ENCODE measurements at places on chromosomes 6 and 20. TPM values are rescaled to one million over a fixed set of nuclear protein-coding genes. Genes with fewer than 3 reads are reported as not detected.

The RTN4IP1 gene
- 8.6 TPM for total RNA-seq

The PHACTR1 gene
- not detected for total RNA-seq

The MUCL3 gene
- total RNA-seq = not detected

DNA sequence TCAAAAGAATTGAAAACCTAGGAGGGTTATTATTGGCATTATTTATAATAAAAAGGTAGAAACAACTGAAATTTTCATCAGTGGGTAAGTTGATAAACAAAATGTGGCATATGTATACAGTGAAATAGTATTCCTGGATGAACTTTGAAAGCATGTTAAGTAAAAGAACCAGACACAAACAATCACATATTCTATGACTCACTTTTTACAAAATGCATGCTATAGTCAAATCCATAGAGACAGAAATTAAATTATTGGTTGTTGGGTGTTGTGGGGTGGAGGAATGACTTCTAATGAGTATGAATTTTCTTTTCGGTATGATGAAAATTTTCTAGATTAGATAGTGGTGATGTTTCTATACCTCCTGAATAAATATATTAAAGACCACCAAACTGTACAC, 94.6 kb downstream of the LRRC1 start:
- DNase-seq = no peak

DNA sequence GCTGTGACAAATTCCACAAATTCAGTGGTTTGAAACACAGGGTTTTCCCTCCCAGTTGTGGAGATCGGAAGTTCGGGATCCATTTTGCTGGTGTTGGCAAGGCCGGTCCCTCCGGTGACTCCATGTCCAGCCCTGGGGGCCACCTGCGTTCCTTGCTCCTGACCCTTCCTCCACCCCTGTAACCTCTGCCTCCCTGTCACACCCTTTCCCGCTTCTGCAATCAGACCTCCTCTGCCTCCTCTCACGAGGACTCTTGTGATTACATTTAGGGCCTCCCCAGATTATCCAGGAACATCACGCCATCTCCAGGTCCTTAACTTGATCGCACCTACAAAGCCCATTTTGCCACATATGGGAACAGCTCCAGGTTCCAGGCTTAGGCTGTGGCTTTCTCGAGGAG, 12.5 kb downstream of the RPS6KA2 start:
- no peak for DNase-seq

- DNase-seq = peak; percentile 17
Measured at GRCh38 chr6:117624869-117625481, 22.7 kb upstream of the GOPC start.

- DNase-seq = no peak
Measured at GRCh38 chr6:52356017-52356416, 5.9 kb upstream of the PAQR8 start.

GRCh38 chr20:834151-834746, 734 bp downstream of the FAM110A start:
- peak; percentile 13 for DNase-seq

DNA sequence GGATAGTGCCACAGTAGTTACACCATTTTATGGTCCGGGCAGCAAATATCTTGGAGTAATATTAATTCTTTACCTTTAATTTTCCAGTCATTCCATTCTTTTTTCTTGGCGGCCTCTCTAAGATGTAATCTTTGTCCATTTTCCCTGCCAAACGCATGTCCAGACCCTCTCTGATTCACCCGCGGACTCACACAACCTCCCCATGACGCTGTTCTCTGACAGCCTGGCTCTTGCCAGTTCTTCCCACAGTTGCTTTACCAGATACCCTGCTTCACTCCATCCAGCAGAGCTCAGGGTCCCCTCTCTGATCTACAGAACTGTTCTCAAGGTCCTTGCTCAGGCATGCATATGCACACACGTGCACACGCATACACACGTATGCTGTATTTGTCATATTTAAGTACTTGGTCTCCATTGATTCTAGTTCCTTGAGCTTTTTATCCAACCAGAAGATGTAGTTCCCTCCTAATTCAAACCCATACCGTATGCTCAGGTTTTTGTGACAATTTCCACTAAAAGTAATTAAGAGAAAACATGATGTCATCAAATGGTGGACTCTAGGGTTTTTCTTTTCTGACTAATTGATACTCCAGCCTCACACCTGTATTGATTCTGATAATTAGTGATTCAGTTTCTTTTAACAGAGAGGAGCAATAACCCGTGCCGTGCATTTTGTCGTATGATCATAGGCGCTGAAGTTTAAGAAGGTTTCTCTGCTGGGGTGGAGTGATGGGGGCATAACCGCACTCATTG, 10.0 kb downstream of the BPHL start:
- no peak for DNase-seq

- DNase-seq = no peak
Measured at GRCh38 chr20:12750221-12750620, 258.6 kb upstream of the SPTLC3 start.

The MTFR2 gene
- total RNA-seq = 6.2 TPM

- peak; percentile 3 for DNase-seq
Measured at GRCh38 chr6:143097224-143097795, 36.6 kb downstream of the AIG1 start.

- no peak for DNase-seq
Measured at GRCh38 chr6:56628105-56628504, 14.6 kb downstream of the DST start.

- no peak for DNase-seq
Measured at GRCh38 chr6:98975421-98975820, 27.7 kb upstream of the FBXL4 start.

The WFDC10B gene
- total RNA-seq = not detected

DNA sequence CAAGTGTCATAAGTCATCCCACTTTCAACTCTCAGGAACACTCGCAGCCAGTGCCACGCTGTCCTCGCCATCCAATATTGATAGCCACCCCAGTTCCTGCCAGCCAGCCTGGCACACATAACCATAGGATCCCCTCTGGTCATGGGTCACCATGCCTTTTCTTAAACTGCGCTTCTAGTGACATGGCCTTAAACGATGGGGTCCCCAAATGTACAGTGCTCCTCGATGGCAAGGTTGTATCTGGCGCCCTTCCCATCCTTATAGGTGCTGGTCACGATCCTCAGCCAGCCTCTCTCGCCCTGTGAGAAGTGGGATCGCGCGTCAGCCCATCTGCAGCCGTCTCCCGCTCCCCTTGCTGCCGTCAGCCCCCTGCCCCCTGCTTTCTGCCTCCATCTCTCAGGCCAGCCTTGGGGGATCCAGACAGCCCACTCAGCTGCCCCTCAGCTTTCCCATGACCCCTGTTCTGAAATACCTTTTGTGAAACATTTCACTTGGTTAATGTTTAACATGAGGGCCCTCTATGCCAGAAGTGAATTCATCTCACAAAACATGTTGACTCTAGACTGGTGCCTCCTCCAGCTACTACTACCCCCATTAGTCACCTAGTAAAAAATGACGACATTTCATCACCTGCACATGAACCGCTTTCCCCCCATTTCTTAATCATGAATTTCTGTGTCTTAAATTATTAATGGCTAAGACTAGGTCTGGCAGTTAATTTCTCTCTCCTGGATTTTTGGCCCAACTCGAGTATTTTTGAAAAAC, 11.4 kb downstream of the CTSZ start:
- peak; percentile 43 for DNase-seq

DNA sequence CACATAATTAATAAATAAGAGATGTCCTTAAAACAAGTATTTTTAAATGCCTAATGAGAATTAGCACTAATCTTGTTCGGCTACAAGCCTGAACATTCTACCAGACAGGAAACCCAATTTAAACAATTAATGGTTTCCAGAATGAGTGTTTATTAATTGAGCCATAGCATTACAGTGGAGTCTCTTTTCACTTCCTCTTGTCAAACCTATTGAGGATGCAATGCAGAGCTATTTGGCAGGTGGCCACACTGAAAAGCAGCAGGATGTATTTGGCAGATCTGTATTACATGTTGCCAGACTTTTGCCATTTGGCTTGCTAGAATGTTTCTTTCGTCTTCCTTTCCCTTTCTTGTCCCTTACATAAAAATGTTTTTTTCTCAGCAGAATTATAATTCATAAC, 475.2 kb upstream of the MARCKS start:
- DNase-seq = peak; percentile 42

DNA sequence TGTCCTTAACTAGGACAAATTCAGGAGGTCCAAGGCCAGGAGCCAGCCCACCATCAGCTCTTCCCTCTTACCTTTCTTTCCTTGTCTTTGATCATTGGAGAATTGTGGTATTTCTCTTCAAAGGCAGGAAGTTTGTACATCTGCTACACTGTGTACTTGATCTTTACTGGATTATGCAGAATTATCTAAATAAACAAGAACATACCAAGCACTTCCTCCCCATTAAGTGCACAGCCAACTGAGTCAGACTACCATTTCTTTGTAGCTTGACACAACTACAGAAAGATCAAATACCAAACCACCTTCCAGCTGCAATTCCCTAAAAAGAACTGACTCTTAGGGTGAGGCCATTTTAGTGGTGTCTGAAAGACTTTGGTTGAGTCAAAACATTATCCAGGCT, 195.1 kb downstream of the HDGFL1 start:
- peak; percentile 78 for DNase-seq

The SLA2 gene
- total RNA-seq = 0.51 TPM

DNA sequence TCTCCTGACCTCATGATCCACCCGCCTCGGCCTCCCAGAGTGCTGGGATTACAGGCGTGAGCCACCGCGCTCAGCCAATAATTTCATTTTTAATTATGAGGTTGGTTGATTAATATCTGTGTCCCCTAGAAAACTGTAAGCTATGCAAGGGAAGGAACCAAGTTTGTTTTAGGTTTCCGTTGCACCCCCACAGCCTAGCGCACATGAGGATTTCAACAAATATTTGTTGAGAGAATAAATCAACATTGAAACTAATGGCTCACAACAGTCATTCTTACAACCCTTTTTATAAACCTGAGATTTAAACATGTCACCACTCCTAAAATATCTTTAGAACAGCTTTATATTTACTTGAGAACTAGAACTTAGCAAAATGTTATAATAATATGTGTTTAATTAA, 114.0 kb upstream of the CARMIL1 start:
- DNase-seq = no peak

DNA sequence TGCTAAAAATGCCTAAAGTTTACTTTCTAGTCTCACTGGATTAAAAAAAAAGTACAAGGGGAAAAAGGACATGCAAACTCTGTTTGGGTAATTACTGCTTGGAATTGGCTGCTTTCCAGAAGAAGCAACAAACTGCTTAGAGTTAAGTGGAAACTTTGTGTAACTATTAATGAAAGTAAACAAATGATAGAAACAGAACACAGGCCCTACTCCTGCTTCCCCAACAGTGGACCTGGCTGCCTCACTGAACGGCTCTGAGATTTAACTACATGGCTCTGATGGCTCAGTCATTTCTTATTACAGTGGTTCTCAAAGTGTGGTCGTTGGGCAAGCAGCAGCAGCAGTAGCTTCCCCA, 108.5 kb downstream of the MAN1A1 start:
- DNase-seq = no peak

GRCh38 chr6:157054531-157054979, 268.8 kb downstream of the TMEM242 start:
- no peak for DNase-seq

The SASH1 gene
- 10.5 TPM for total RNA-seq

- DNase-seq = no peak
Measured at GRCh38 chr6:138719011-138719635, 54.4 kb upstream of the CCDC28A start.

DNA sequence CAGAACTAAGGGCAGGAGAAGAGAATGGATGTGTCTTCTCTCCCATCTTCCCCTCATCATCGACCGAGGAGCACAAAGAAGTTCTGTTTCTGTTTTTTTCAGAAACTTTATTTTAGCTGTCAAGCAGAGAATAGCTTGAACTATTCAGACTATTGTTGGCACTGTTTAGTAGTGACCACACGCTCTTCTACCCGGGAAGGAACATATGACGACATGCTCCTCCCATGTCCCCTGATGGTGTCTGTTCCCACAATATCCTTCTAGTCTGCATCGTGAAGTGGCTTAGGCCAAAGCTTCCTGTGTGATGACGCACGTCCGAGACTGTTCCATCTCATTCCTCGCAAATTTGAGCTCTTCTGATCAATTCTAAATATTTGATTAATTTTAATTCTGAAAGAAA, 27.2 kb upstream of the KIF25 start:
- no peak for DNase-seq

The SHLD1 gene
- 5.1 TPM for total RNA-seq

The TMX4 gene
- 12.3 TPM for total RNA-seq

- no peak for DNase-seq
Measured at GRCh38 chr6:118523216-118523615, 24.9 kb upstream of the PLN start.

- peak; percentile 70 for DNase-seq
Measured at GRCh38 chr6:29653452-29654038, 3.3 kb upstream of the MOG start.

The SALL4 gene
- 1.7 TPM for total RNA-seq

- peak; percentile 96 for DNase-seq
Measured at GRCh38 chr20:7841971-7842310, 98.3 kb downstream of the HAO1 start.

DNA sequence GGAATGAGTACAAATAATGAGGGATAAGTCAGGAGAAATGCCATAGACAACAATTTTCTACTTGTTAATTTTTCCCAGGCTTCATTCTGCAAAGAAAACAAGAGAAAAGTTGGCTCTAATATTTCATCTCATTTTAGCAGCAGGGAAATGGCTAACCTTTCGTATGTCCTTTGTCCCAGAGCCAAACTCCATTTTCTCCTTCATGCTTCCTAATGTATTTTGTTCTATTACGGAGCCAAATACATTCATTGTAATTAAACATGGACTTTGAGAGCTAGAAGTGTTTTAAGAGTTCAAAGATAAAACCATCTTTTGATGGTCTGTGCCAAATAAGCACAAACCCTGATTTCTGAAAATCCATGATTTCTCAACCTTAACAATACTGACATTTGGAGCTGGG, 136.9 kb downstream of the PTCHD4 start:
- no peak for DNase-seq

GRCh38 chr6:53481323-53481722, 63.6 kb downstream of the GCLC start:
- DNase-seq = no peak

- DNase-seq = no peak
Measured at GRCh38 chr6:161436106-161436876, 162.4 kb upstream of the AGPAT4 start.

The PREX1 gene
- 18.9 TPM for total RNA-seq

The STX11 gene
- 1.5 TPM for total RNA-seq

DNA sequence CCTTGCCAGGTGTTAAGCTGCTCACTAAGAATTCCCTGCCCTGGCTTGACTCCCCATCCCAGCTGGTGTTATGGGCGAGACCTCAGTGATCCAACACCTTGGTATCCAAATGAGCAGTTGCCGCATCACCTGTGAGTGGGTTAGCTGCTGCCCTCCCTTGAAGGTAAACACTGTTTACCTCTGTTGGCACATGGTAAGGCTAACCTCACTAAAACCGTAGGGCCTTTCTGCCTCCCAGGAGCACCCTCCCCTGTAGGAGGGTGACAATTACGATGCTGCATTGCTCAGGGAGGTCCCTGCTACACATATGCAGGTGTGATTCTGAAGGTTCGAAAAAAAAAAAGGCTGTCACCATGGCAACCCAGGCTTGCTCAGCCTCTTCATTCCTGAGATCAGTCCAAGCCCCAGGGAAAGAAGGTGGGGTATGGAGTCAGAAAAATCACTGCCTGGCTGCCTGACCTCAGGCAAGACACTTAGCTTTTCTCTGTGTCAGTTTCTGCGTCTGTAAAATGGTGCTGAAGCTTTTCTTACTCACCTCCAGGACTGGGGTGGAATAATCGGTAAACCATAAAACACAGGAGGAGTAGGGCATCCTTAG, 19.5 kb downstream of the PNPLA1 start:
- no peak for DNase-seq

The RAB32 gene
- 29.8 TPM for total RNA-seq

The TAAR2 gene
- not detected for total RNA-seq

The RRAGD gene
- total RNA-seq = 0.35 TPM

The ZFP57 gene
- total RNA-seq = not detected
